ENCODE measurements at places on chromosomes 1 and 21.

- peak; percentile 66 for DNase-seq
Observed at GRCh38 chr1:85612704-85613361, 32.3 kb downstream of the CCN1 start.

GRCh38 chr1:197763307-197763706, 12.0 kb downstream of the DENND1B start:
- no peak for DNase-seq

DNA sequence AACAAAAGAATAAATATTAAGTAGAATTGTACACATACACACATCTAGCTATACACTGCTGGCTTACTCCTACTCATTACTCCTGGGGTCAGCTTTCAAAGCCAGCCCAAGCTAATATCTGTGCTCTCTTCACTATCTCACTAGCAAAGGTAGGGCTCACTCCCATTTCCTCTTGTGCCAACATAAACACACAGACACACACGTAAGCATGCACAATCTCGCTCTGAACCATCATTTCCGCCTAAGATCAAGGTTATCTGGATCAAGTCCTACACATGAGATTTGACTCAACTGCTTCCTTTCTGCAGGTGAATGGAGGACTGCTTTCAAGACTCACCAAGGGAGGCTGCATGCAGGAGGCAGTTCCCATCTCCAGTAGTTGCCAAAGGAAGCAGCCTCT, 28.8 kb upstream of the MTMR11 start:
- DNase-seq: no peak

- DNase-seq: no peak
Observed at GRCh38 chr1:9389968-9390367, 97.3 kb downstream of the SPSB1 start.

GRCh38 chr1:51491166-51491981, 27.7 kb downstream of the EPS15 start:
- DNase-seq: no peak

DNA sequence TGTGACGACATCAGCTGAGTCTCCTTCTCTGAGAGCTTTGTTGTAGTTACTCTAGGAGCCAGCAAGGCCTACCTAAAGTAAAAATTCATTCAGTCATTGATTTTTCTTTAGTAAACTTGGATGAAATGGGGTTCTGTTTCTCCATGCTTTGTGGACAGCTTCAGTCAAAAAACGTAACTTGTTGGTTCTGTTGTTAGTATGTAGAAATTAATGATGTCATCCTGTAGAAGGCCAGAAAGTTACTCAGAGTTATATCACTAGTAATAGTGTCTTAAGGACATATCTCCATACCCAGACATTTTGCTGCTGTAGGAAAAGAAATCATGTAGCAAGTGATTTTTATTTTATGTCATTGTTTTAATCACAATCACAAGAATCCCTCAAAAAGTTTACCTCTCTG, 43.0 kb downstream of the KDM1A start:
- DNase-seq: no peak

- no peak for DNase-seq
Observed at GRCh38 chr1:234909307-234909810, 219.3 kb downstream of the TOMM20 start.

DNA sequence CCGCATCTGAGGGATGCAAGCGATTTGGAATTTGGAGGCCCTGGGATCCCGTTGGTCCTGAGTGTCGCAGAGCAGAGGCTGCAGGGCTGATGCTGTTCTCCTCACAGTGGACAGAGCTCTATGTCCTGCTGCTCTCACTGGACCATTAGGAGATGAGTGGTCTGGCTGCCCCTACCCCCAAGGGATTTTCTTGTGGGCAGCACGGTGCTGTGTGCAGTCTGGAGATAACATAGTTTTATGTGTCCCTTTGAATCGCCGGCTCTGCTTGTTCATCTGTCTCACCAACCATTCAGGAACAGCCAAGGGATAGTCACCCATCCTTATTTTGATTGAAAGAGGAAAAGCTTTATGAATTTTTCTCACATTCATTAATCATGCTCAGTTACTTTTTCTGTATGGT, 49.9 kb downstream of the CHRM3 start:
- no peak for DNase-seq

DNA sequence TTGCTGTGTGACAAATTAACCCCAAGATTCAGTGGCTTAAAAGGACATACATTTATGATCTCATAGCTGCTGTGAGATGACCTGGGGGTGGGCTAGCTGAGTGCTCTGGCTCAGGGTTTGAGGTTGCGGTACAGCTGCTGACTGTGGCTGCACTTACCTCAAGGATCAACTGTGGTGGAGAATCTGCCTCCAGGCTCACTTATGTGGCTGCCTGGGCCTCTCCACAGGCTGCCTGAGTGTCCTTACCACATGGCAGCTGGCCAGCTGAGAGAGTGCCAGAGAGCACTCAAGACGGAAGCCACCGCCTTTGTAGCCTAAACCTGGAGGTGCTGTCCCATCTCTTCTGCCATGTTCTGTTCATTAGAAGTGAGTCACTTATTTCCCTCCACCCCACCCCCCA, 5.7 kb downstream of the LRRC71 start:
- peak; percentile 73 for DNase-seq

- DNase-seq: no peak
Observed at GRCh38 chr1:54581621-54582035, 33.6 kb downstream of the ACOT11 start.

- DNase-seq: no peak
Observed at GRCh38 chr1:21815724-21816321, 3.8 kb downstream of the LDLRAD2 start.

DNA sequence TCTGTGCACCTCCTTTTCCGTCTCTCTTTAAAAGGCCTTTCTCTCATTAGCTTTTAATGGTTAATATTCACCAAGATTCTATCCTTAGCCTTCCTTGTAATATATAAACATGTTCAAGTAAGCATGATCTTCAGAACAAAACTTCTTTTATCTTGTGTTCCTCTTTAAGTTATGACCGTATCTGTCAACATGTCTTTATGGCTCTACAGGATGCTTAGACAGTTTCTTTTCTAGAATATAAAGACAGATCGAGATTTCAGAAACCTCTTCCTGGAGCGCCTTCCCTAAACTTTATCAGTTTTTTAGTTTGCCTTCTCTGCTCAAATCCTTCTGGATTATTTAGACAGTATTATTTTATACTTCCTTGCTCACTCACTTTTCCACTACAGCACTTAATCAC, 7.2 kb downstream of the RO60 start:
- DNase-seq: no peak

GRCh38 chr1:244456586-244456985, 4.5 kb upstream of the CATSPERE start:
- no peak for DNase-seq

- DNase-seq: no peak
Observed at GRCh38 chr1:170729225-170730002, 65.5 kb downstream of the PRRX1 start.

GRCh38 chr21:35485364-35485763, 436.3 kb upstream of the RUNX1 start:
- DNase-seq: no peak

- DNase-seq: peak; percentile 81
Observed at GRCh38 chr1:155134880-155135414, 705 bp upstream of the SLC50A1 start.

- no peak for DNase-seq
Observed at GRCh38 chr1:79100385-79100784, 93.9 kb upstream of the ADGRL4 start.

DNA sequence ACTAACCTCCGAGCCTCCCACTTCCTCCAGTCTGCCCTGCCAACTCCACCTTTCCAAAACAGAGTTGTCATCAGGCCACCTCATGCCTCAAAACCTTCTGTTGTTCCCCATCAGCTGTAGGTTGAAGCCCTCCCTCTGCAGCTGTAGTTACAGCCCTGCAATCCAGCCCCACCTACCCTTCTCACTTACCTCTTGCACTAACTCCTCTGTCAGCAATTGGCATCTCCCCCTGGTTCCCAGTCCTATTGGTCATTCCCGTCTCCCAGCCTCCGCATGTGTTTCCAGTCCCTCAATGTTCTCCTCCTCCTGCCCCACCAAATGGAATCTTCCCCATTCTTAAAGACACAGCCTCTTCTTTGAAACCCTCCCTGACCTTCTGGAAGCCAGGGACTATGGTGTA, 100.1 kb upstream of the GCLM start:
- DNase-seq: no peak

- DNase-seq: no peak
Observed at GRCh38 chr21:33064623-33065390, 5.1 kb upstream of the OLIG1 start.

DNA sequence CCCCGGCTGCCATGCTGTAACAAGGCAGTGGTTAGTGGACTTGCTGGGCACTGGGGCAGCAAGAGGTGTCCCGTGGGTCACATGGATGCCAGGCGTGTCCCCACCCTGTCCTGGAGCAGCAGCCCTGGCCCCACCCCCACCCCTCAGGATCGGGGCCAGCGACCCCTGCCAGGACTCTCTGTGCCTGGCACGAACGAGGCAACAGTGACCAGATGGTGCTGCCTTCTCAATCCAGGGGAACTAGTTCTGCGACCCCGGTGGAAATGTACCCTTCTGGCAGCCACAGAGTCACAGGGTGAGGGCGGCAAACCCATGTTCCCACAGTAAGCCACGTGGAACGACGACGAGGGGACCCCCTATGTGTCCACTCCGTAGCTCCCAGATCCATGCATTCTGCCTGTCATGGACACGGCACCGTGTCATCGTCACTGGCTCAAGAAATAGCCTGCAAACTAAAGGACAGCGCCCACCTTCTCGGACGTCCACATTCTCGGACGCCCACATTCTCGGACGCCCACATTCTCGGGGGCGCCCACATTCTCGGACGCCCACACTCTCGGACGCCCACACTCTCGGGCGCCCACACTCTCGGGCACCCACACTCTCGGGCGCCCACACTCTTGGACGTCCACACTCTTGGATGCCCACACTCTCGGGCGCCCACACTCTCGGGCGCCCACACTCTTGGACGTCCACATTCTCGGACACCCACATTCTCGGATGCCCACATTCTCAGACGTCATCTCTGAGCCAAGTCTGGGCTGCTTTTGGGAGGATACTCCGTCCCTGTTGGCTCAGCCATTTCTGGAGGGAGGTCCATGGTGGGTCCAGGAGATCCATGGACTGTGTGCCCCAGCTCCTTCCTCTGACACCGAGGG, 19.6 kb upstream of the ACTRT2 start:
- DNase-seq: no peak

DNA sequence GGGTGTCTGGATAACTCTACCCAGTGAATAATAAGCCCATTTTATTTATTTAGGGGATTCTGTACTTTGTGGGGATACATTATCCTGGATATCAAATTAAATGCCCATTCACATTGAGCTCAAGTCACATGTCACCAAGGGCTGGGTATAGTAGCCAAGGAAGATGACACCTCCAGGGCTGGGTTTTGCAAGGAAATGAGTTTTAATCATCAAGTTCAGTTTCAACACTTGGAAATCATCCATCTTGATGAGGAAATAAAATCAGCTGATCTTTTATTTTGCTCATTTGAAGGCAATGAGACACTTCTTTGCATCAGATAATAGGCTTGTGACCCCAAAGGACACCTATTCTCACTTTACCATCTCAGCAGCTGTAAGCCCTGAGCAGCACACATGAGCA, 80.0 kb upstream of the TNR start:
- no peak for DNase-seq

GRCh38 chr1:184002071-184002470, 35.5 kb downstream of the COLGALT2 start:
- DNase-seq: no peak

- no peak for DNase-seq
Observed at GRCh38 chr1:117753652-117754051, 147.8 kb downstream of the TENT5C start.

DNA sequence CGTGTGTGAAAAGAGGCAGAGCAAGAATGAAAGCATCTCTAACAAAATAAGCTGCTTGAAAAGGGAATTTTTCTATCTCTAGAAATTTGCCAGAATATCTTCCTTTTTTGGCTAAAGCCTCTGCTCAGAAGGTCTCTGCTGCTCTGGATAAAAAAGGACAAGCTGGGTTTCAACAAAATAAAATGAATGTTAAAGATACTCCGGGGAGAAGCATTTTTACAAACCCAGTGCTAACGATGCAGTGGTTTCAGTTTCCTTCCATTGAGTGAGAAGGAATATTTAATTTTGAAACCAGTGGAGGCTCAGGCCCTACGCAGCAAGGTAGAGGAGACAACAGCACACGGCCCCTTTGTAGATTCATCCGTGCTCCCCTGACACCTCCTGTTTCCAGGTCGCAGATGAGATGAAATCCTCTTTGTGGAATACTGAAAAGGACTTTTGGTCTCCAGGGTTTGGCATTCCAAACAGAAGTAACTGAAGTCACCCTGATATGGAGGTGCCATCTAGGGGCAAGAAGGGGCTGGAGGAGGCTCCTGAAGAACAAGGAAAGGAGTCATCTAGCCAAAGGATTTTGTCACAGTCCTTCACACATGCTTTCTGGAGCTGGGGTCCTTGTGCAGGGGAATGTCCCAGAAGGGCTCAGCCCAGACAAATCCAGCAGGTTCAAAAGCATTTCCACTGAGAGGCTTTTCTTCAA, 65.7 kb upstream of the SYT6 start:
- no peak for DNase-seq

DNA sequence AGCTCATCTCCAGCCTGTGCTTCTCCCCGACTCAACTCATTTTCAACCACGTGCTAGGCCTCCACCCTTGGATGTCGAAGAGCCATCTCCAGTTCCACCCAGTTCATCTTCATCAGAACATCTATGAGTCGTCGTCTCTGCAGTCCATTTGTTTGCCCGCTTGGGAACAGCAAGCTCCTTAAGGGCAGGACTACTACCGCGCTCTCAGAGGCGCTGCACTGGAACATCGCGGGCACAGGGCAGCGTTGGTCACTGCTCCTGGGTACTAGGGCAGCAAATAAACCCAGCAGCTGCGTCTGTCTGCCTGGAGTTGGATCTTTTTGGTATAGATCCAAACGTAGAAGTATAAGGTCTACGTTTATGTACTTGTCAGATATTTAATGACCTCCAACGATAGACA, 478 bp upstream of the PRDM2 start:
- DNase-seq: no peak

- DNase-seq: no peak
Observed at GRCh38 chr1:38964140-38964548, 22.5 kb upstream of the RHBDL2 start.

DNA sequence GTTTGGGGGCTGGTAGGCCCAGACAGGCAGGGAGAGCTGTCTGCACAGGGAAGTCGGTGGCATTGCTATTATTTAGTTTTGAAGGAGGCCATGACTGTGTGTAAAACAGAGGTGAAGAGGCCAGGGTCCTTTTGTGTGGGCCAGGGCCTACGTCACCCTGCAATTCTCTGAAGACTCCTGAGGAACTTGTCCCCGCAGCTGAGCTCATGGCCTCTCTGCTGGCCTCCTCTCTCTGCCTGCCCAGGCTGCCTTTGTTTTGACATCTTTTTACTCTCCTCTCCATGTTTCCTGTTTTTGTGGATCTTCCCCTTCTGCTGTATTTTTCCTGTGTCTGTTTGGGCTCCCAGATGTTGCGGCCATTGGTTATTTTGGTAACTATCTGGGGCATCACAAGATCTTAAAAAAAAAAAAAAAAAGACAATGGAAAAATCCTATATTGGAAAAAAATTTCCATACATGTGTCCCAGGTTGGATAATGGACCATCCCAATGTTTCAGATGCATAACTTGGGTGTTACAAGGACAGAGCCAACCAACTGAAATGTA, 280.7 kb downstream of the RPS6KC1 start:
- DNase-seq: no peak

GRCh38 chr1:218401441-218401997, 56.4 kb downstream of the TGFB2 start:
- no peak for DNase-seq
